OCI-M1 (cell line): ENCODE measurements at places on chromosomes 12 and 14.

- DNase-seq = peak; percentile 69
Observed at GRCh38 chr12:62211510-62211909, 48.7 kb upstream of the USP15 start.

GRCh38 chr12:15088105-15088504 is 115.3 kb downstream of the PDE6H start:
- DNase-seq = no peak

DNA sequence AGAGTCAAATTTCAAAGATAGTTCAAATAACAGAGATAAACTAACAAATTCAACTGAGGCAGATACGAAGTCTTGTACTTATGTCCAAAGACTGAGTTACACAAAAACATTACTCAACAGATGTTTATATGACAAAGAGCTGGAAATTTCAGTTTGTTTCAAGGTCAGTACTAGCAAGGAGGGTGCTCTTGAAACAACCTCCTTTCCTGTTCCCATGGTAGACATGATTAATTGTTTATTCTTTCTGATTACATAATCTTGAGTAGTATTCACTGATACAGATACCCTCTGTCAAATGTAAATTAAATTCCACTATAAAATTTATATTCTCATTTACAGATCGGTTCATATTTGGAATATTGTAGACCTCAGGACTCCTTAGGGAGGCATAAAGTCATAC is 23.4 kb downstream of the TSPAN8 start:
- peak; percentile 46 for DNase-seq

DNA sequence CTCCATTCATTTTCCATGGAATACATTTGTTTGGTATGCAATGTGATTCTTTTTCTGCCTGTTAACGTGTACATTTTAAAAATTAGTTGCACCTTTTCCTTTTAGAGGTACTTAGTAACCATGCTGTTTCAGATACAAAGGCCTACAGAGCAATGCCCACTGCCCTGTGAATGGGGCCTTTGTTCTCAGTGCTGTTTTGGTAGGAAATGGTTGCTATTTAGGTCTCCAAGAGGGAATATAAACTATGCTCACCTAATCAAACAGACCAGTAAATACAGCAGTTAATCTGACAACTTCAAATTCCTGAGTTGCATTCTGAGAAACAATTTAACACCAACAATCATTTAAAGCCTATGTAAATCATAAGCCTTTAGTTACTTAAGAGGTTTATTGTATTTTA is 188.7 kb downstream of the BCAT1 start:
- DNase-seq = no peak

GRCh38 chr14:39310051-39310450 is 76.3 kb downstream of the MIA2 start:
- no peak for DNase-seq

GRCh38 chr12:95261109-95261508 is 43.5 kb downstream of the VEZT start:
- DNase-seq = no peak

DNA sequence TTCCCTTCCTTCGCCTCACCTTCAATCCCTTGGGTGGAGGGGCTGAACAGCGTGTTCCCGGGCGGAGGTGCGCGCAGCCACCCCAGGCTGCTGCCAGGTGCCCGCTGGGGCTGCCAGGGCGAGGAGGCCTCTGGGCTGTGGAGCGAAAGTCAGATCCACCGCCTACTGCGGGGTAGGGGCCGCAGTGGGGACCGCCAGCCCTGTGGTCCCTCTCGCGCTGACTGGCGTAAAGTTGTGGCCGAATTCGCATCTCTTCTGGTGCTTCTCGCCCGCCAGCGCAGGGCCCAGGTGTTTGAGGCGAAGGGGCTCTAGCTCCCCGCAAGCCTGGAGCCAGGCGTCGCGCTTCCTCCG is 6.9 kb upstream of the HOXC4 start:
- no peak for DNase-seq

GRCh38 chr12:13126494-13126893 is 23.0 kb upstream of the GSG1 start:
- no peak for DNase-seq

- DNase-seq = no peak
Observed at GRCh38 chr12:1795221-1795784, 25.1 kb upstream of the LRTM2 start.

- DNase-seq = no peak
Observed at GRCh38 chr14:75915045-75915444, 66.8 kb downstream of the TGFB3 start.

GRCh38 chr12:106710143-106710893 is 64.2 kb upstream of the RIC8B start:
- DNase-seq = no peak

GRCh38 chr14:72700338-72701236 is 193.3 kb downstream of the DPF3 start:
- DNase-seq = peak; percentile 17

DNA sequence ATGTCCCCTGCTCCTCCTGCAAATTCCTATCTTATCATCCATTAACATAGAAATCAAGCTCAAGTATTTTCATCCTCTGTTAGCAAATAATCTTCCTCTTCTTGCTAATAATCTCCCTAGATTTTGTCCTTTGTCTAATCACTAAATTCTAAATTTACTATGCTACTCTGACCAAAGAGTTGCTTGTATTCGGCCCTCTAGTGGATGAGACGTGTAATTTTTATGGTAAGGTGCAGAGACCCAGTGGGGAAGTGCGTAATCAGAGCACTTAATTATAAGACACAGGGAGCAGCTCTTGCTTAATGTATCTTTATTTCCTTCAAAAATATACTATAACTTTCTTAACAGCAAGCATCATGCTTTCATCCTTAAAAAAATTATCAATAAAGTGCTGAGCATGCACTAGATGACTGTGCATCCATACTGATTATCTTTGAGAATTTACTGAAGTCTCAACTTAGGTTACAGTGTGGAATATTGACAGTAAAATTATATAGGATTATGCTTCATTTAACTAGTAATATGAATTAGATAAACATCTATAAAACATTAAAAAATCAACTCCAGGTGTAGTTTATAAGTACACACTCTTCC is 212.6 kb downstream of the SLC16A7 start:
- peak; percentile 40 for DNase-seq

- no peak for DNase-seq
Observed at GRCh38 chr14:72775923-72776554, 117.9 kb downstream of the DPF3 start.

- no peak for DNase-seq
Observed at GRCh38 chr12:8546591-8546990, 5.9 kb upstream of the CLEC4E start.

- no peak for DNase-seq
Observed at GRCh38 chr14:94176808-94177207, 2.7 kb downstream of the PPP4R4 start.

DNA sequence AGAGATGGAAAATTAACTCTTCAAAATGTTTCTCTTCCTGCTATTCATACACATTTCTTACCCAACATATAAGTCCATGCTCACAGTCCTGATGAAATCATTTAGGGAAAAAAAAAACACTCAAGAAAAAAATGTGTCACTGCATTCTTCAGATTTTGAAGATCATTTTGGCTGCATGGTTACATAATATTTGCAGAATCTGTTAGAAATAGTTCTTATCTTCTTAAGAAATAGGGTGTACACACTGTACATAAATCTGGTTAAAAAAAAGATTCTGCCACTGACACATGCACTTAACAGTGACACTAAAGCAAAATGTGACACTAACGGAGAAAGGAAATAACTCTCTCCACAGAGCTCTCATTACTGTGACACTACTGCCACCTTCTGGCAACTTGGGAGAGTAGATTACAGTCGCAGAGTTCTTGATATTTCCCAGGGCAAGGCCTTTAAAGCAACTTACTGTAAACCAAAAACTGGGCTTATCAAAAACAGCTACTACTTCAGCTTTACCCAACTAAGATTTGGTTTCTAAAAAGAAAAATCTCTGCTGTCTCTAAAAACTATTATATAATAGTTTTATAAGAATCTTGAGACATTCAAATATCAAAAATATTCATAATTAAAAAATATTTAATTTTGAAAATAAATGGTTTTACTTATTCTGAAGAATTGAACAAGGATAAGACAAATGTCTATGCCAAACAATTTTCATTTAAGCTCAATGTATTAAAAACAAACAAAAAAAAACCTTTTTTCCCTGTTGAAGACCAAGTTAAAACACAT is 65.0 kb downstream of the SETD3 start:
- peak; percentile 87 for DNase-seq

GRCh38 chr14:64549791-64550620 is at the start of gene PPP1R36:
Gene PPP1R36 (plus strand): TSS chr14:64549961. CDS start chr14:64549998, 37 bp downstream.
- DNase-seq = no peak

GRCh38 chr12:23473071-23473470 is 476.4 kb downstream of the SOX5 start:
- DNase-seq = no peak

DNA sequence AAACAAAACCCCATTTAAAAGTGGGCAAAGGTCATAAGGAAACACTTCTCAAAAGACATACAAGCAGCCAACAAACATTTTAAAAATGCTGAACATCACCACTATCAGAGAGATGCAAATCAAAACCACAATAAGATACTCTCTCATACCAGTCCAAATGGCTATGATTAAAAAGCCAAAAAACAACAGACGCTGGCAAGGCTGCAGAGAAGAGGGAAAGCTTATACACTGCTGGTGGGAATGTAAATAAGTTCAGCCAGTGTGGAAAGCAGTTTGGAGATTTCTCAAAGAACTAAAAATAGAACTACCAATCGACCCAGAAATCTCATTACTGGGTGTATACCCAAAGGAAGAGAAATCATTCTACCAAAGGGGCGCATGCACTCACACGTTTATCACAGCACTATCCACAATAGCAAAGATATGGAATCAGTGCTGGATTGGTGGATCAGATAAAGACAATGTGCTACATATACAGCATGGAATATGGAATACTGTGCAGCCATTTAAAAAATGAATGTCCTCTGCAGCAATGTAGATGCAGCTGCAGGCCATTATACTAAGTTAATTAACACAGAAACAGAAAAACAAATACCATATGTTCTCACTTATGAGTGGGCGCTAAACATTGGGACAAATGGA is 102.1 kb upstream of the DAAM1 start:
- DNase-seq = no peak

DNA sequence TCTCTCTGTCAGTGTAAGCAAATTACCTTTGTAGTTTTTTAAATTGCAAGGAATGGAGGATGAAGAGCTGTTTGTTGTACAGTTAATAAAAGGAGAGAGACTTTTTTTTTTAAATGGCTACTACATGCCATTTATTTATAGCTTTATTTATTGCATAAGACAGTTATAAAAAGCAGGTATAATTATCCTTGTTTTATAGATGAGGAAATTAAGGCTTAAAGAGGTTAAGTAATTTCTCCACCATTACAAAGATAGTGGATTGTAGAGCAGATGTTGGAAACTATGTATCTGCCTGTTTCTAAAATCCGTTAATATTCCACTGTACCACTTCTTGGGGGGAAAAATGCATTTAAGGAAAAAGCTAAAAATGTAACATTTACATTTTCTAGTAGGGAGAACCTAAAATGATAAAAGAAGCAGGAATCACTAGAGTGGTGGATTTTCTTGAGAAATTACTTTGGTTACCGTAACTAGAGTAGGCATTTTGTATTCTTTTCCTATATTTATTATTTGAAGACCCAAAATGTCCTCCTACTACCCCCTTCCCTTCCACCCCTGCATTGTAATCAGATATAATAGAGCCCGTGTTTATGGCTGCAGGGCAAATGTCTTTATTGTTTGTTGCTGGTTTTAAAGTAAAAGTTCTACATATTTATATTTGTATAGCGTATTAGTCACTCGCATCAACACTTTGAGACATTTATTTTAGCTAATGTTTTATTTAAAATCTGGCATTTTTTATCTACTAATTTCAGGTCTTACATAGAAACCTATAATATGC is 2.3 kb downstream of the SNAPC1 start:
- no peak for DNase-seq

DNA sequence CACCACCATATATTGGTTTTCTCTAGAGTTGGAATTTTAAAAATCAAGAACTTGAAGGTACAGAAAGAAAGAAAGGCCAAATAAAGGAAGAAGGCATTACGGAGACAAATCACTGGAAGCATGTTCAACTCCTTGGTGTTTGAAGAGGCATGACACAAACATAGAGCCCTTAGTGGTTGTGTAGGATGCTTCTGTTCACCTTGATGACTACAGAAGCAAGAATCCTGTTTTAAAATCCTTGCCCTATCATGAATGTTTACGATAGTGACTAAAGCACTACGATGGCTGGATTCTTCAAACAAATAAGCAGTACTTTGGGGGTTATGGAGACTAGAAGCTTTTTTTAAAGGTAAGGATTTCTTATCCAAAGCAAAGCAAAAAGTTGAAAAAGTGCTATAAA is 10.3 kb upstream of the ISM2 start:
- no peak for DNase-seq

- DNase-seq = peak; percentile 70
Observed at GRCh38 chr12:19144287-19144686, 14.8 kb downstream of the PLEKHA5 start.

DNA sequence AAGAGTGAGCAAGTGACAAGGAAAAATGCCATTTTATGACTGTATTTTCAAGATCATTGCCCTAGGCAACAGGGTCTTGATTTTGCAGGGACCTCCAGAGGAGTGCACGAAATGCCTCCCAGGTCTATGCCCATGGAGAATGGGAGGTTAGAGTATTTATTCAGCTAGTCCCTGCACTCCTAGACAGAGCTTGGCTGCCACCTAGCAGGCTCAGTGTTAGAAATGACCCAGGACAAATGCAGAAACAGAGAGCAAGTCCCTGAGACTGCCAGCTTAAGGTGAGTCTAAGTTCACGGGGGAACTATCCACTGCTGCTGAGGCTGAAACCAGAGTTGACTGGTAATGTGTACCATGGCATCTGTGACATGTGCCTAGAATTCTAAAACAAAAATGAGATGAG is 506.4 kb downstream of the MED13L start:
- peak; percentile 3 for DNase-seq

GRCh38 chr12:115412831-115413230 is 728.9 kb upstream of the TBX3 start:
- DNase-seq = no peak

- DNase-seq = no peak
Observed at GRCh38 chr12:92218394-92219077, 72.9 kb upstream of the BTG1 start.

- no peak for DNase-seq
Observed at GRCh38 chr14:65750906-65751305, 338.4 kb downstream of the FUT8 start.

DNA sequence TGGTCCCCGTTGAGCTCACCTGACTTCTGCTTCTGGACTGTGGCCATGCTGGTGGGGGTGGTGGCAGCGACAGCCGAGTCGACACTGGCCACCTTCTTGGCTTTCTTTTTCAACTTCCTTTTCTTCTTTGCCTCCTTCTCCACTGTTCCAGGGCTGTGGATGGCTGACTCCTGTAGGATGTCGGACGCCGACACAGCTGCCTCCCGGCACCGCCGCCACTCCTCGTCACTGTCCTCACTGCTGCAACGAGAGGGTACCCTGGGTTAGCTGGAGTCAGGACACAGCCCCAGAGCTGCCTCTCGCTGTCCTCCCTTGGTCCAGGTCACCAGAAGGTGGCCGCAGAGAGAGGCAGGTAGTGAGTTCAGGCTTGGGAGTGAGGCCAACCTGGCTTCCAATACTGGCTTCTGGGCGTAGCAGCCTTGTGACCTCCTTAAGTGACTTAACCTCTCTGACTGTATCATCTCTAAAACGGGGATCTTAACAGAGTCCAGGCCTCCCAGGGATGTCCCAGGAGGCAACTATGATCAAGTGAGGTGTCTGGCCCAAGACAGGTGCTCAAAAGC is 12.0 kb downstream of the C12orf43 start:
- DNase-seq = no peak

- DNase-seq = peak; percentile 58
Observed at GRCh38 chr14:28831126-28831525, 64.5 kb downstream of the FOXG1 start.

GRCh38 chr12:64116969-64117368 is 105.1 kb downstream of the KICS2 start:
- DNase-seq = no peak
